Kidney (tissue), 22 donors: ENCODE measurements at places on chromosomes 3 and 15. TPM values are rescaled to one million over a fixed set of nuclear protein-coding genes. Genes with fewer than 3 reads are reported as not detected.

Gene TGM5
- polyA plus RNA-seq, result not detected

GRCh38 chr3:32421991-32422859 is 30.6 kb downstream of the CMTM7 start:
- no peak for DNase-seq

Gene LIPC
- polyA plus RNA-seq, result 21.6 TPM

GRCh38 chr3:132669256-132669777 is 9.2 kb downstream of the UBA5 start:
- no peak for DNase-seq

GRCh38 chr3:27302891-27303290 is 66.3 kb downstream of the NEK10 start:
- no peak for DNase-seq

Gene KLF15
- 30.0 TPM for polyA plus RNA-seq

- no peak for DNase-seq
Observed at GRCh38 chr3:17500618-17501017, 241.8 kb downstream of the TBC1D5 start.
